Stimulated activated CD4-positive, alpha-beta T cell treated with anti-CD3 and anti-CD28 coated beads, Interleukin-2, amount 100 ng/mL, for 4 hours (primary cell): ENCODE measurements at places on chromosomes 11 and 22.
A peak's percentile ranks its signal among the peaks of the same experiment; 100 is the strongest.

GRCh38 chr11:111305876-111306275 is 7.5 kb downstream of the POU2AF3 start:
- no peak for DNase-seq

DNA sequence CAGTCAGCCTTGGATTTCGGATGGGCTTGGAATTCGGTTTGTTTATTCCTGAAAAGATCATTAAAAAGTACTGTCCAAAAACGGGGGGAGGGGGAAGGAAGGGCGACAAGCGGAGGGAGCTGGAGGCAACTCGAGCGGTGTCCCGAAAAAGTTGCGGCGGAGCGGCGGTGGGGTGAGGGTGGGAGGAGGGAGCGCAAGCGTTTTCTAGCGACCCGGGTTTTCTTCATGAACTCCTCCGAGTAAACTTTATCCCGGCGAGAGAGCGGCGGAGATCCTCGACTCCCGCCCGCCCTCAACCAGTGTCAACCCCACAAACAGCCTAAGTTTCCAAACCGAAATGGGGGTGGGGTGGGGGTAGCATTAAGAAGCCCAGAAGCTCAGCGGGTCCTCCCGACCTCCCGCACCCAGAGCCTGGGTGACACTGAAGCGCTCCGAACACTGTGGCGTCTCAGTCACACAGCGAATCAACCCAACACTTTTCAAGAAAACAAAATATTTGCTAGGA is 133.0 kb upstream of the C11orf58 start:
- no peak for DNase-seq

DNA sequence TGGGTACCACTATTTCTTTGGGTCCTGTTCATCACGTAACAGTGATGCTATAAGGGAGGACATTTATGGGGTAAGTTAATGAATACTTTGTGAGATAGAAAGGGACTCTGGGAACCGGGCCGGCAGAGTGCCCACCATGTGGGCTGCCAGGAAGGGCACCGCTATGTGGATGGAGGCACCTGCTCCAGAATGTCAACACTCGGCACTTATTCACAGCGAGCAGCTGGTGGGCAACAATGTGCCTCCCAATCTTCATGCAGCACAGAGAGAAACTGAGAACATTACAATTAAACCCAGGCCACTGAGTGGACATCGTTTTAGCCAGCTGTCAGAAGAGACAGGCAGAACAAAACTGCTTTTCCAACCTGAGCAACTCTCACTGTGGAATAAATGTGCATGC is 15.8 kb upstream of the ELFN2 start:
- DNase-seq: no peak

- DNase-seq: no peak
These were observed 25.9 kb upstream of the GRAMD4 start for GRCh38 chr22:46593996-46594946.

- DNase-seq: no peak
These were observed 339.2 kb downstream of the TENM4 start for GRCh38 chr11:79101656-79102055.

DNA sequence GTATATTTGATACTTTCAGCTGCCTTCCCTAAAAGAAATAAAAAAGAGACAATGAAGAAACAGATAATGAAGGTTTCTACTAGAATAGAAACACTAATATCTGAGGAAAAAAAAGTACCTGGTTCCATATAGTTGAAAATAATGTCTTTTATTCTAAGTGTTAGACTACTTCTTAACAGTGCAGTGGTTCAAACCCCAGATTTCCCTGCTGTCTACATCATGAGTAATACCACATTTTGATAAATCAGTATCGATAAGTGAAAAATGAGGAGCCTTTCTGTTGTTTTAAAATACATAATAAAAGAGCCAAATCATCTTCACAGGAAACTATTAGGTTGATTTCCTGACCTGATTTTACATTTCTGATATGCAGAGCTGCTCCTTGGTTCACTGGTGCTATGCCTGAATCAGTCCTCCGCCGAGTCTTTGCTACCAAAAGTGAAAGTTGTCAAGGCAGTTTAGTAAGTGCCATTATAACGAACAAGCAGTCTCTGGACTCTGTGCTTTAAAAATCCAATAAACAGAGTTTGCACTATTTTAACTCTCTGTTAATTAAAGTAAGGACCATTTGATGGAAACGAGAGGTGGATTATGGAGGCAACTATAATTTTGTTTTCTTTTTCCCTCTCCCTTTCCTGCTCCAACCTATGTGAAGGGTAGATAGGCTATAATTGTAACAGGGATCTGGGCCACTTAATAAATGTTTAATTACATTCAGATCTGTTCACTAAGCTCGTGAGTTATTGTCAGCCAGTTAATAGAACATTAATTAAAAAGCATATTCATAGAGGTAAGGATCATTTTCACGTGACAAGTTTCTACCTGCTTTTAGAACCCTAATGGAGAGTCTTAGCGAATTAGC is 724.5 kb upstream of the RAG2 start:
- no peak for DNase-seq

DNA sequence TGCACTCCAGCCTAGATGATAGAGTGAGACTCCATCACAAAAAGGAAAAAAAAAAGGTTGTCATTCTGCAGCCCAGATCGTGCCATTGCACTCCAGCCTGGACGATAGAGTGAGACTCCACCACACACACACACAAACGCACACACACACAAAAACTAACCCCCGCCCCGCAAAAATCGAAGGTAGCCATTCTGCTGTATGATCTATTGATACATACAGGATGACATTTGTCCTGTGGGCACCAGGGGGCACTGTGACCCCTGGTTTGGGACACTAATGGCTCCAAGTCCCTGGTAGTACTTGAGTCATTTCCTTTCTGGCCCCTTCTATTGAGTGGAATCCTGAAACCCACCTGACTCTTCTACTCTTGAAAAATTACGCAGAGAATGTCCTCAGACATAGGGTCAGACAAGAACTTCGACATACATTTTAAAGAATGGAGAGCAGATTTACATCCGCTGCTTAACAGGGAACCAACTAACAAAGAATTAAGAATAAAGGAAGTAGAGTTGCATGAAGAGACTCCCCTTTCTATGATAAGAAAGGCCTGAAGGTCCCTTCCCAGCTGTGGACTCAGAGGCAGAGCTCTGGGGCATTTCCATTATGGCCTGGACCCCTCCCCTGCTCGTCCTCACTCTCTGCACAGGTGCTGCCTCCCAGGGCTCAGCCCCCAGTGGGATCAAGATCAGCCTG is 35.0 kb upstream of the PRAME start:
- DNase-seq: peak; percentile 28

DNA sequence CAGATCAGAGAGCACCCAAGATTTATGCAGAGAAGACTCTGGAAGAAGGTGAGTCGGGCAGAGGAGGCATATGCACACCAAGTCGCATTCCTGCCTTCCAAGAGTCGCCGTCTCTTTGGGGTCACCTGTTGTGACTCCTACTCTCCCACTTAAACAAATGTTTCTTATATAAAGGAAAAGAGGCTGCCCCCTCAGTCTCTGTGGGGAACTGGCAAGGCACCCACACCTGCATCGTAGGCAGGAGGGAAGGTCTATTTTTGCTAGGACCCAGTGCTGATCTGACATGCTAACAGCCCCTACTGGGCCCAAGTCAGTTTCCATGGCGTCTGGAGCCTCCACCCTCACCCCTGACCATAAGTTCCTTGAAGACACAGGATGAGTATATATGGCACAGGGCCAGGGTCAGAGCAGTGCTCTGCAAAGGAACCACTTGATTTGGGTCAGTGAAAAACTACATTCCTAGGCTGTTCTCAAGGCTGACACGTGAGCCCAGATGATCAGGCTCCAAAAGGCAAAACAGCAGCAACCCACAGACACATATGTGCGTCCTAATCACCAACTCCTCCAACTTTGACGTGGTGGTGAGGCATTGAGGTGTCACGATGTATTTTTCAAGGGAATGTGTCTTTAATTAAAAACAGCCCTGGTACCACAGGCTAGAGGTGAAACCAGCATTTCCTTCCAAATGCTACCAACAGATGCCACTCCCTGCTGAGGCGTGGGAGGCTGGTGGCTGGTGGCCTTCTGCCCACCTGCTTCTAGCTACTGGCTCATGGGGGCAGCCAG is 55.6 kb upstream of the CSNK2A3 start:
- DNase-seq: no peak
